Activated naive CD4-positive, alpha-beta T cell treated with anti-CD3 and anti-CD28 coated beads, Interleukin-2, amount 50 U/mL, for 72 hours (primary cell): ENCODE measurements at places on chromosomes 3 and 15. TPM values are rescaled to one million over a fixed set of nuclear protein-coding genes. Genes with fewer than 3 reads are reported as not detected.

Gene GATA2
- 1.4 TPM for total RNA-seq

Gene PARP15
- 23.5 TPM for total RNA-seq

Gene ISLR2
- not detected for total RNA-seq

Gene SEMA3G
- 0.20 TPM for total RNA-seq

Gene GOLGA6A
- 1.1 TPM for total RNA-seq

Gene PLCB2
- total RNA-seq = 91.5 TPM

Gene IQCH
- 0.75 TPM for total RNA-seq

Gene DPPA2
- total RNA-seq = not detected

Gene FEZF2
- total RNA-seq = not detected

Gene STIMATE
- 24.0 TPM for total RNA-seq

Gene CCDC54
- not detected for total RNA-seq

Gene LHFPL4
- total RNA-seq = not detected

Gene OXTR
- total RNA-seq = 0.89 TPM

Gene CYP8B1
- total RNA-seq = not detected

Gene WDR93
- total RNA-seq = not detected
